Naive thymus-derived CD8-positive, alpha-beta T cell (primary cell): ENCODE measurements at places on chromosomes 2 and 18. TPM values are rescaled to one million over a fixed set of nuclear protein-coding genes. Genes with fewer than 3 reads are reported as not detected.

- no peak for DNase-seq
Measured at GRCh38 chr2:171393487-171393886, 40.3 kb downstream of the METTL8 start.

SLC5A7 gene
- total RNA-seq, result not detected

- DNase-seq, result no peak
Measured at GRCh38 chr2:121583555-121583954, 52.9 kb downstream of the RNU4ATAC start.

- no peak for DNase-seq
Measured at GRCh38 chr2:71078624-71079023, 10.2 kb downstream of the NAGK start.

- DNase-seq, result no peak
Measured at GRCh38 chr2:239929504-239929903, 95.6 kb downstream of the NDUFA10 start.

DNA sequence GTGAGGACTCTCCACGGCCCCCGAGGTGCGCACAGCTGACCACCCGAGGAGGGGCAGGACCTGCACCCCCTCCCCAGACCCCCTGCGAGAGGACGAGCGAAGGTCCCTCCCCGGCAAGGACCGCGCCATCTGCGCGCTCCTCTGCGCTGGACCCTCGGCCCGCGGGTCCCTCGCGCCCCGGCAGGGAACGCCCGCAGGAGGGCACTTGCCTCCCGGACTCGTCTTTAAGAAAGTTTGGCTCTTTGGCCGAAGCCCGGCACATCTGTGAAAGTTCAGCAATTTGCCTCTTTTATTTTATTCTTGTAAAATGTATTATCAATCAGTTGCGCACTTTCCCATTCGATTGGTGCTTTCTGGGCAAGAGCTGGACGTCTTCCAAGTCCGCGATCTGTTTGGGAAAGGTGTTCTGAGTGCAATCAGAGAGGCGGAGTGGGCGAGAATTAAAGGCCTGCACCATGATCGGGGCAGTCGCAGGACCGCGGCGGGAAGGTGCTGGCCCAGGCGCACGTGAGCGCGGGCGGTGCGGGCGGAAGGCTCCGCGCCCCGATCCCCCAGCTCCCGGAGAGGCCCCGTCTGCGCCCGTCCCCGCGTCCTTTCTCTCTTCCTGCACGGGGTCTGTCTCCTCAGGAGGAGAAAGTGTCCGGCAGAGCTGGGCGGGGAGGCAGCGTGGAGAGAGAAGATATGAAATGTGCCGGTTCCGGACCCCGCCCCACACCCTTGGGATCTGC is 1.6 kb upstream of the ALKAL2 start:
- DNase-seq, result no peak

DNA sequence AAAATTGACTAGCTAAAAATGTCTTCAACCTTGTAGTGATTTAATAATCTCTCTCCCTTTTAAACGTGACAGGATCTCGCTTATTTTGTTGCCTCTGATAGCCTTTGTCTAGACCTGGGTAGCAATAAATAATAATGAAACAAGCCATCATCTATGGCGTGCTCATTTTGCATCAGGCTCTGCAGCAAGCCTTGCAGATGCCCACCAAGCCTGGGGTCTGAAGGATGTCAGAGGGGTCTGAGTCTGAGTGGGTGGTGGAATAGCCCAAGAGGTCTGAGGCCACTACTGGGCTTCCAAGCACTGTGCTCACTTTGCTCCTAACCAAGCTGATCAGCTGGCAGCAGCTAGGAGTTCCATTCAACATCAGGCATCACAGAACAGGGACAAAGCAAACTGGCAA is 109.4 kb downstream of the GYPC start:
- DNase-seq, result no peak
